ENCODE measurements at places on chromosomes 3 and 15.

DNA sequence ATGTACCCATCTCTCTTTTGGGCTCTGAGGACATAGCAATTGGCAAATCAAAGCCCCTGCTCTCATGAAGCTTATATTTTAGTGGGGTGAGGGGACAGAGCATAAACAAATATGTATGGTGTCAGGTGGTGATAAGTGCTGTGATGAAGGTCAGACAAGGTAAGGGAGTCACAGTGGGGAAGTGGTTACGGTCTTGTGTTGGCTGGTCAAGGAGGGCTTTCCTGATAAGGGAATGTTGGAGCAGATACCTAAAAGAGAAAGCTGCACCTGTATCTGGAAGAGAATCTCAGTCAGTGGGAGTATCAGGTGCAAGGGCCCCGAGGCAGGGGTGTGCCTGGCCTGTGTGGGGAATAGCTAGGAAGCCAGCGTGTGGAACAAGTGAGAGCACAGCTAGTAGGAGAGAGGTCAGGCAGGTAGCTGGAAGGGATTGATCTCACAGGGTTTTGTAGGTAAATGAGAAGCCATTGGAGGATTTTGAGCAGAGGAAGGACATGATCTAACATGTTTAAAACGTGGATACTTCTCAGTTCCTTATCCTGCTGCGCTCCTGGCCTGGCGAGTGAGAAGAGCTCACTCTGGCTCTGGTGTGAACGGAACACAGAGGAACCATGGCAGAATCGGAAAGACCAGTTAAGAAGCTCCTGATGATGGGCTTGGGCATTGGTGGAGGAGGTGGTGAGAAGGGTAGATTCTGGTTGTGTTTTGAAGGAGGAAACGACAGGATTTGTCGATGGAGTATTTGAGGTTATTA is 35.5 kb downstream of the MRAS start:
- DNase-seq, result no peak

GRCh38 chr3:120460181-120460790 is 9.5 kb upstream of the FSTL1 start:
- no peak for DNase-seq

GRCh38 chr3:52707585-52707984 is 1.7 kb downstream of the SPCS1 start:
- no peak for DNase-seq

DNA sequence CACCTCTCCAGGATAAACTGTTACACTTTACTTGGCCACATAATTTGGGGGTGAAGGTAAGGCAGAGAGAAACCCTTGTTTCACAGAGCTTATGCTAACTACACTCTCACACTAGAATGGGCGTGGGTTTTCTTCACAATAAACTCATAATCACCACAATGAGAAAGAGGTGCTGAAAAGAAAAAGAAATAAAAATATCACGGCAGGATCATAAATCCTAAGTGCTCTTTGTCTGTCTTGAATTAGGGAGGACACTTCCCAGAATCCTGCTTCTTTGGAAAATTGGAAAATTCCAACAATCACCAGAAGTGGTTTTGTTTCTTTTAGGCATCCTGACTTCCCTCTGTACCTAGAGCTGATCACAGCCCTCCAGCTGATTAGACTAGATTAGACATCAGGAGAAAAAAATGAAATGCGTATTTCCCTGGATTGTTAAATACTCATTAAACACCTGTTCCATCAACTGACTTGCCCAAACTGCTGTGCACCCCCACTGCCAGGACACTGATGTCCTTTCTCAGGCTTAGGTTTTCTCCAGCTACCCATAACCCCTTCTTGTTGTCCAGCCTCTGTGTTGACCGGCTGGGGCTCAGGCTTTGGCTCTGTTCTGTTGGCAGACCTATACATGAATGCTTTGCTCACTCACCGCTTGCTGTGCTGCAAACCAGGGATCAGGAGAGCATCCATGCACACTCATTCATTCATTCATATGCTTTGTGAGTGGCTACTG is 41.6 kb upstream of the ACKR4 start:
- no peak for DNase-seq

GRCh38 chr3:40980467-40980866 is 218.8 kb upstream of the CTNNB1 start:
- DNase-seq, result no peak

- DNase-seq, result no peak
These were observed 48.9 kb upstream of the FMN1 start for GRCh38 chr15:33243393-33243792.

GRCh38 chr15:92904722-92905571 is 4.8 kb downstream of the CHD2 start:
- DNase-seq, result no peak

GRCh38 chr15:79381593-79381992 is 50.5 kb upstream of the MINAR1 start:
- no peak for DNase-seq

DNA sequence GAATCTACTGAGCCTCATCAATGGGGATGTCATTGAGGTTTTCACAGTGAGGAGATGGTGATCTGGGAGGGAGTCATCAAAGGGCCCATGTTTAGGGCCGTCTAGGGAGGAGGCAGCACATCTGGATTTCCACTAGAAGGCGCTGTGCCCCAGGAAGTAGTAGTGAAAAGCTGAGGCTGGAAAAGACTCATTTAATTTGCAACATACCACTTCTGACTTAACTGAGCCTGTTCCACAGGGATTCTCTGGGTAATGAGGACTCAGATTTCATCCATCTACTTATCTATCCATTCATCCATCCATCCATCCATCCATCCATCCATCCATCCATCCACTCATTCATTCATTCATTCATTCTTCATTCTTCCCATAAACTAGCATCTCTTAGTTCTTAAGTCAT is 17.4 kb upstream of the SHF start:
- peak; percentile 41 for DNase-seq

GRCh38 chr15:99021027-99021627 is 13.5 kb upstream of the PGPEP1L start:
- no peak for DNase-seq

- DNase-seq, result no peak
These were observed 73.4 kb downstream of the GTPBP8 start for GRCh38 chr3:113064183-113064582.

DNA sequence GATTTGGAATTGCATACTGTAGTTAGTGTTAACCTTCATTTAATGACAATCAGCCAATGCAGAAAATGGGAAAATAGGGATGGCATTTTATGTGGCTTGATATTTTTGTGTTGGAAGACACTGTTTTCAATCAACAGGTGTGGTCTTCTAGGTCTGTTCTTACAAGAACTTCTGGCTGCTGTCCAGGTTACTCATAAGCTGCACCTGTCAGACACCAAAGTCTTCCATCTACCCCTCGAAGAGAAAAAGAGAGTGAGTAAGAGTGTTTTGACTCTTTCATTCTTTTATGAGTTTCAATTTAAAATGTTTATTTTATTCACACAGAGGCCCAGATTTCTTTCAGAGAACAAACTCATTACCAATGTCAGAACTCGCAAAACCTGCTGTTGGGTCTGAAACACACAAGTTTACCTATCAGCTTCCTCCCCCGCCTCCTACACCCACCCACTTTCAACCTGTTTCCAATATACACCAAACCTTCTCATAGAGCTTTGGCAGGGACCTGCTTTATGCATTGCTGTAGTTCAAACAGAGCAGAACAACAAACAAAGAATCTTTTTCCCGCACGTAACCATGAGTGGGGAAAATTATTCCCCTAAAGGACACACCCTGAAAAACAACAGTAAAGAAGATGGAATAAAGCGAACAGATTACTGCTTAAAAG is 767.7 kb upstream of the ALCAM start:
- no peak for DNase-seq

DNA sequence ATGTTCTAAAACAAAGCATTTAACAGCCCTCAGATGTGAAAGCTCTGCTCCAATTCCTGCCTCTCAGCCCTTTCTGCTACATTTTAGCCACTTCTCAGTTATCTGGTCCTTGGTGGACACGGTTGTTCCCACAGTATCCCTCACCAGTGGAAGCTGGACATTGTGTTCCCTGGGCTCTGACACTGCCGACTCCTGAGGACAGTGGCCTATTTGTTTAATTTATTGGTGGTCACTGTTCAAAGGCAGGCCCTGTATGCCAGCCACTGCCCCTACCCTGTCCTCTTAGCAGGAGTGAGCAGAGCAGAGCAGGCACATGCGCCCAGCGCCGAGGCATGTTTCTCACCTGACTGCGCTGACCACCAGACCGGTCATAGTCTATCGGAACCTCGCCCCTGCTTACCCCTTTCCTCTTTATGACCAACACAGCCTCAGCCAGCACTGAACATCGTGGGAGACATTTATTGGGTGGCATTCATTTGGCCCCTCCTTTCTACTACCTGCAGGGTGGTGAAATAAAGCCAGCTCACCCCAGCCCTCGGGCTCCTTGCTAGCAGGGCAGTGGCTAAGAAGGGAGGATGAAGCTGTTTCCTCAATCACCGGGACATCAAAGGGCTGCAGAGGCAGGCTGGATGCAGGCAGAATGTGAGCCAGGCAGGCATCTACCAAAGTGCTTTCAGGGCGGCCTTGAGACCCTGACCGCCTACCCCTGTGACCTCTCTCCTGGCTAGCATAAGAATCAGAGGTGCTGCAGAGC is 54.3 kb upstream of the HACD2 start:
- DNase-seq, result no peak

GRCh38 chr15:72813345-72814004 is 29.9 kb upstream of the ADPGK start:
- no peak for DNase-seq

DNA sequence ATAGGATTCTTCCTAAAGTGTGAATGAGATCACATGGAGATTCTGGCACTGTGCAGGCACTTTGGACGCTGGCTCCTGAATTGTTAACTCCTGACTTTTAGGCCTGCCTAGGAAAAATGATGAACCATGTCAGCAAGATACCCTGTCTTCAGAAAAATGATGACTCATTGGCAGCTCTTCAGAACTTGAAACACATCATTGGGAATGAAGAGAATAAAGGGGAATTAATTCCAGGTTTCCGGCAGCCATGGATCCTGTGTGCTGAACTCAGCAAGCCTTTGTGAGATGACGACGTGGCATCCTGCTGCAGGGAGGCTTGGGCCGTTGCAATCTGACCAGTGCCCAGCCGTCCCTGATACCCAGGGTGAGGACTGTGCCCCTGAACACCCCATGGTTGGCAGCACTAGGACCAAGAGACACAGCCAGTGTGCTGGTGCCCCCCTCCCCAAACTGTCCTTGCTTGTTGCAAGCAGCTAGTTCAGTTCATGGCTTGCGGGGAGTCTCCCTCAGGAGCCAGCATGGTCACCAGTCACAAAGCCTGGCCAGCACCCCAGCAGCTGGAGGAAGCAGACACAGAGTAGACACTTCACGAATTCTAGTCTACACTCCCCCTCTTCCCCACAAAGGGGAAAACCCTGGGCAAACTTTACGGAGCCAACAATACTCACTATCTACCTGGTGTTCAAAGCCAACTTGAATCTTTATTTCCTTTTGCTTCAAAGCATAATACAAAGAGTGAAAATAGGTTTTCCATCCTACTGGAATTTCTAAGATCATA is 7.8 kb upstream of the LIPC start:
- no peak for DNase-seq

DNA sequence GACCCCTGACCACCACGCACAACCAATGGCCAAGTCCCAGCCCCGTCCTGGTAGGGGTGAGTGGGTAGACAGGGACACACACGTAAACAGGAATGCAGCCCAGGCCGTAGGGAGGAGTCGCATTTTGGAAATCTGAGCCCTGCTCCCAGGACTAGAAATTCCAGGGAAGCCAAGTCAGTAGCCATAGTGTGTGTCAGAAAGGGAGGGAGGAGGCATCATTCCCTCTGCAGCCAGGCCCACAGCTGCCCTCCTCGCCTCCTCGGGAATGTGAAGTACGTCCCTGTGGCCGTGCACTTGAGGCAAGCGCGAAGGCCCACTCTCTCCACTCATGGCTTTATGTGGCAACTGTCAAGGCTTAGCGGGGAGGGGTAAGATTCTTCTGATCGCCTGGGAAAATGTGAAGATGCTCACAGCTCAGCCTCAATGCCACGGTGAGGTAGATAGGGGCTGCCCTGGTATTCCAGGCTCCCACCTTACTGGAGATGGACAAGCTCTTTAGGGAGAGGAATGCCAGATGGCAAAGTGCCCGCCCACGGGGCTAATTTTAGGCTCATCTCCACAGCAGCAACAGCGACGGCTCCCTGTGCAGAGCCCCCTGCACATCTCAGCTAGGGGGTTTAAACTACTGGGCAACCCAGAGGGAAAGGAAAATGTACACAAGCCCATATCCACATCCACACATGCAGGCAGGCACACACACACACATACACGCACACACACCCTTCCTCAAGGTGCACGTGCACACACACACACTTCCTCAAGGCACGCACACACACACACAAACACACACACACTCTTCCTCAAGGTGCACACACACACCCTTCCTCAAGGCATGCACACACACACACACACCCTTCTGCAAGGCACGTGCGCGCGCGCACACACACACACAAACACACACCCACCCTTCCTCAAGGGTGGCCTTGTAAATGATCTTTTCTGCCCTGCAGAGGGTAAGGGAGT is 65.5 kb downstream of the ADCY5 start:
- peak; percentile 35 for DNase-seq

DNA sequence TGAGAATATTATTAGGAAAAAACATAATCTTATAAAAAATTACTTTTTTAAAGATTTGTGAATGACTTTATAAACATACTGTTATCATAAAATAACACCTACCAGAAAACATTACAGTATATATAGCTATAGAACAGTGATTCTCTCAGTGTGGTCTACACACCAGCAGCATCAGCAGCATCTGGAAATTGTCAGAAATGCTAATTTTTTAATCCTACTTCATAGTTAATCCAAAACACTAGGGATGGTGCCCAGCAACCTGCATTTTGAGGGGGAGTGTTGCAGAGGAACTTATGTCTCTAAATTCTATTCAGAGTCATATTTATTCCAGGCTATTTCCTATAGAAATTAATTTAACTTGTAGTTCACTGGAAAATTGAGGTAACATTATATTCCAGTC is 1107.8 kb downstream of the IGSF11 start:
- DNase-seq, result no peak

DNA sequence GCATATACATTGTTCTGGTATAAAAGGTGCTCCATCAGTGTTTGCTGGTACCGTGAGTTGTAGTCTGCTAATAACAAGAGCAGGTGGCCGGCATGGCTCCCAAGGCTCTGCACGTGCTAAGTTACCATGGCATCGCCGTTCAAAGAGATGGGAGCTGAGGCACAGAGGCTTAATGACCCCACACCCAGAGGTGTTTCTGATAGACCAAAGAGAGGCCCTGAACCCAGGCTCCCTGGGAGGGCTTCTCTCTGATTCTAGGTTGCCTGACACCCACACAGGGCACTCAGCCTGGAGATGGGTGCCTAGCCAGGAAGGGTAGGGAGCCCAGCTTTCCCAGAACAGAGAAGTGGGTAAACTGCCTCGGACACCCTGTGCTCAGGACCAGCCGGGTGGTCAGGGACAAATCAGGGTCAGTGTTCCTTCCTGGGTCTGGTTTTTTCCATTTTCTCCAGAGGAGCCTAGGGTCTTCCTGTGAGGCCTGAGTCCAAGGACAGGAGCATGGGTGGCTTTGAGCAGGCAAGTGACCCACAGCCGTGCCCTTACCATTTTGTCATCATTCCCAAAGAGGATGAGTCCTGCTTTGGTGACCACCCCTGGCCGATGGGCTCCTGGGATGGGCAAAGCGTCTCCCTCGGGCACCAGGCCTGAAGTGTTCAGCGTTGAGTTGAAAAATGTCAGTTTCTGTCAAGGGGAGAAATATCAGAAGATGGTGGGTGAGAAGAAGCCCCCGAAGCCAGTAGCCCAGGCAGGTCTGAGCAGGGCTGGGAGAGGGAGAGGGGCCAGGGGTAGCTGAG is 27.3 kb downstream of the ALDH1L1 start:
- no peak for DNase-seq
